ENCODE measurements at places on chromosomes 13 and 19.

DNA sequence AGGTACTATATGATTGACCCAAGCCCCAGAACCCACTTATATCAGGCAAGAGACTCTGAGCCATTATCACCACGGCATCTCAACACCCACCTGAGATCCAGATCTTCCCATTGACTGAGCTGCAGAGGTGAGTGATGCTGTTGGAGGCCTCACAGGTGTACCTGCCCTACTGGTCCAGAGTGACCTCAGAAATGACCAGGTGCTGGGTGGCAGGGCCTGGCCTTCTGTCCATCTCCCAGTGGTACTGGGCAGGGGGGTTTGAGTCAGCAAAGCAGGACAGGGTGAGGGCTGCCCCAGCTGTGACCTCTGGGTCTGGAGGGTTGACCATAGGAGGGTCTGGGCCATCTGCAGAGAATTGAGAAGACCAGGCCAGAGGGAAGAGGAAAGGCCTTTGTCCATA is 13.2 kb upstream of the CEACAM20 start:
- no peak for DNase-seq

GRCh38 chr19:30288911-30289310 is 83.3 kb upstream of the ZNF536 start:
- no peak for DNase-seq

- no peak for DNase-seq
Measured at GRCh38 chr19:18230941-18231734, 4.9 kb upstream of the PDE4C start.

- DNase-seq = no peak
Measured at GRCh38 chr13:66076417-66076816, 1153.7 kb downstream of the PCDH9 start.

- no peak for DNase-seq
Measured at GRCh38 chr13:42039946-42040729, 8.3 kb upstream of the DGKH start.

- DNase-seq = no peak
Measured at GRCh38 chr13:51032831-51033230, 78.2 kb downstream of the C13orf42 start.

DNA sequence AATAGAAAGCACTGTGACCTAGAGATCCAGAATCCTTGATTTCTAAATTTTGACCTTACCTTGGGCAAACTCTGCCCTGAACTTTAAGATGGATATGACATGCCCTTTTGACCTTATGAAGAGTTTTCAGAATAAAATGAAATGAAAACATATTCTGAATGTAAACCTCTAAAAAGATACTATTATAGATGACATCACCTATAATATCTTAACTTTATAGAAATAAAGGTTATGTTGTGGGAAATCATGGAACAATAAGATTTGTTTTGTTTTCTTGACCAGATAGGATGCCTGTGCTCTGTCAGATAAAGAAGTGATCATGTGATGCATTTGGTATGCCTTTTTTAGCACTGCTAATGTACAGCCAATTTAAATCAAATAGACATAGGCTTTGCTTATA is 13.1 kb upstream of the LPAR6 start:
- no peak for DNase-seq

- DNase-seq = no peak
Measured at GRCh38 chr13:71864094-71864985, 2.7 kb downstream of the DACH1 start.

- DNase-seq = no peak
Measured at GRCh38 chr19:48401287-48401686, 7.8 kb downstream of the GRIN2D start.
